ENCODE measurements at places on chromosomes 2 and 18. TPM values are rescaled to one million over a fixed set of nuclear protein-coding genes. Genes with fewer than 3 reads are reported as not detected.

- DNase-seq = no peak
- H3K36me3 ChIP-seq = no peaks in the 10 kb centered on the region
- no peaks in the 10 kb centered on the region for H3K27me3 ChIP-seq
- no peak overlapping the region for H3K4me3 ChIP-seq
These were observed 284.0 kb upstream of the MC4R start for GRCh38 chr18:60656553-60656952.

DNA sequence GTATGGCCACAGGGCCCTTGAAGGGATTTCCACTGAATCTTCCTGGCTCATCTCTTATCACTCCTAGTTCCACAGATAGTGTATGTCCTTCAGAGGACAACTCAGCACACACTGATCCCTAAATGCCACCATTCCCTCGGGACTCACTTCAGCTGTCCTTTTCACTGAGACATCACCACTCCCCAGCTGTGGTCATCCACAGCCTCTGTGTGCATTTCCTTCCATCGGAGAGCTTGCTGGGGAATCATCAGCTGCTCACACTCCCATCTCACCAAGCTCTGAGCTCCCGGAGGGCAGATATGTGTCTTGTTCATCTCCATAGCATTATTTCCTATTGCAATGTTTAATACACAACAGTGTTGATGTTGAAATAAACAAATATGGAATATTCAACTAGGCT is 759.5 kb downstream of the RNF144A start:
- H3K4me3 ChIP-seq = no peak overlapping the region
- H3K36me3 ChIP-seq = no peaks in the 10 kb centered on the region
- H3K27ac ChIP-seq = no peak overlapping the region
- no peaks in the 10 kb centered on the region for H3K4me1 ChIP-seq
- no peaks in the 10 kb centered on the region for H3K27me3 ChIP-seq
- no peak for DNase-seq

DNA sequence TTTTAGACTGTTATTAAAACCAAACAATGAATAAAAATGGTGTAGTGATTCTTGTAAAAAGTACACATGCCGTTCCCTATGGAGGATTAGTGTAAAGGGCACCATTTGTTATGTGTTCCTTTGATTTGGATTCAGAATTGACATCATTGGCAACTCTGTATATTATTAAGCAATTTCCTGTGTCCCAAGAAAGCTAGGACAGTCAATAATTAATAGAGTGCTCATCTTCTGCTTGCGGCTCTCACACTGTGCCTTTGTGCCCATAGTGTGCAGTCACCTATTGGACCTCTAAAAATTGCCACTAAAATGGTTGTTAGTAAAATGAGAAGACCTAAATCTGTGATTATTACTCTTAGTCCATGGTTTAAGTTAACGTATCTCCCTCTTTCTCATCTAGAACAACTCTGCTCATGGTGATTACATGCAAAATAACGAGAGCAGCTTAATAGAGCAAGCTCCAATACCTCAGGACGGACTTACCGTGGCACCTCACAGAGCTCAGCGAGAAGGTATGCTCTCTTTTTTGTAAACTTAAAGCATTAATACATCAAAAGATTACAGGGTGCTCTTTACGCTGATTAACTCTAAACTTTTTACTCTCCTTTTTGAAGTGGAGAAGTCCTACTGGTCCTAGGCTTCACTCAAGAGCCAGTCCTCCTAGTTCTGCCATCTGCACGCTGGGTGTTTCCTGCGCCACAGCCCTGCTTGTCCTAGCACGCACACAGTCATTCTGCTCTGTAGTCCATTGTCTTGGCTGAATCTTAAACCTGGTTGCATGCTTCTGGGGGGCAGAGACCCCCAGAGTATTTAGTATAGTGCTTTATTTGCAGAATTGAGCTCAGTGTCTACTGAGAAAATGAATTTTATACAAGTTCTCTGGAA is 16.7 kb downstream of the ZCCHC2 start:
- peaks cover 45% of the 10 kb centered on the region for H3K36me3 ChIP-seq
- H3K4me3 ChIP-seq = no peak overlapping the region
- peaks cover 25% of the 10 kb centered on the region for H3K4me1 ChIP-seq
- DNase-seq = no peak
- H3K27me3 ChIP-seq = no peaks in the 10 kb centered on the region

DSG3 gene
- total RNA-seq = 1.8 TPM

RNF152 gene
- total RNA-seq = 1.0 TPM

CDK15 gene
- not detected for total RNA-seq

GRCh38 chr2:29561181-29561580 is 360.2 kb downstream of the ALK start:
- H3K4me1 ChIP-seq = no peaks in the 10 kb centered on the region
- H3K36me3 ChIP-seq = no peaks in the 10 kb centered on the region
- no peak overlapping the region for H3K4me3 ChIP-seq
- no peak for DNase-seq
- peaks cover 89% of the 10 kb centered on the region for H3K27me3 ChIP-seq

TXNDC2 gene
- total RNA-seq = not detected

COL4A3 gene
- 17.6 TPM for total RNA-seq

GRCh38 chr2:230893338-230893737 is 28.6 kb downstream of the ITM2C start:
- peaks cover 85% of the 10 kb centered on the region for H3K27me3 ChIP-seq
- H3K4me3 ChIP-seq = no peak overlapping the region
- no peaks in the 10 kb centered on the region for H3K36me3 ChIP-seq
- no peak for DNase-seq
- H3K27ac ChIP-seq = no peak overlapping the region

TTN gene
- 0.07 TPM for total RNA-seq

DNA sequence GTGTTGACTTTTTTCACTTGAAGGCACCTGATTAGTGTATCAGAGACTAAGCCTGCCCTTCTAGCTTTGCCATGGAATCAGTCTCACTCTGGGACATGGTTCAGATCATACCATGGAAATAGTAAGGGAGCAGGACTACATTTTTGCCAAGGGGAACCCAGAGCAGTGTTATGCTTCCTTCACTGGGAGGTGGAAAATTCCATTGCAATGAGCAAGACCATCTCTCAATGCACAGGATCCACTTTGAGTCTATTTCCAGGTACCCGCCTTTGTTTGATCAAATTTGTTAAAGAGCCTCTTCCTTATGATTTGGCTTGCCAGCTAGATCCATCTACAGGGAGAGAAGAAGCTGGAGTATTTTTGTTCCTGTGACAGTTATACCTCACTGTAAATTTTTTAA is 395.8 kb downstream of the MTX2 start:
- H3K27me3 ChIP-seq = no peaks in the 10 kb centered on the region
- H3K4me3 ChIP-seq = no peak overlapping the region
- H3K27ac ChIP-seq = no peak overlapping the region
- no peak for DNase-seq
- H3K36me3 ChIP-seq = no peaks in the 10 kb centered on the region

GRCh38 chr18:73785300-73785699 is 362.3 kb downstream of the FBXO15 start:
- H3K27ac ChIP-seq = no peak overlapping the region
- no peaks in the 10 kb centered on the region for H3K36me3 ChIP-seq
- no peaks in the 10 kb centered on the region for H3K4me1 ChIP-seq
- no peak for DNase-seq
- H3K27me3 ChIP-seq = no peaks in the 10 kb centered on the region

IL1R2 gene
- 0.34 TPM for total RNA-seq

STEAP3 gene
- 28.3 TPM for total RNA-seq

GRCh38 chr2:177161741-177162460 is 50.7 kb upstream of the HNRNPA3 start:
- DNase-seq = peak; percentile 38
- H3K27me3 ChIP-seq = no peaks in the 10 kb centered on the region
- H3K27ac ChIP-seq = peak overlapping the region; percentile 43

TFCP2L1 gene
- 21.1 TPM for total RNA-seq

RBMS1 gene
- total RNA-seq = 57.9 TPM

CCDC74A gene
- 2.0 TPM for total RNA-seq

RAB6C gene
- not detected for total RNA-seq

CFAP210 gene
- total RNA-seq = not detected

DNA sequence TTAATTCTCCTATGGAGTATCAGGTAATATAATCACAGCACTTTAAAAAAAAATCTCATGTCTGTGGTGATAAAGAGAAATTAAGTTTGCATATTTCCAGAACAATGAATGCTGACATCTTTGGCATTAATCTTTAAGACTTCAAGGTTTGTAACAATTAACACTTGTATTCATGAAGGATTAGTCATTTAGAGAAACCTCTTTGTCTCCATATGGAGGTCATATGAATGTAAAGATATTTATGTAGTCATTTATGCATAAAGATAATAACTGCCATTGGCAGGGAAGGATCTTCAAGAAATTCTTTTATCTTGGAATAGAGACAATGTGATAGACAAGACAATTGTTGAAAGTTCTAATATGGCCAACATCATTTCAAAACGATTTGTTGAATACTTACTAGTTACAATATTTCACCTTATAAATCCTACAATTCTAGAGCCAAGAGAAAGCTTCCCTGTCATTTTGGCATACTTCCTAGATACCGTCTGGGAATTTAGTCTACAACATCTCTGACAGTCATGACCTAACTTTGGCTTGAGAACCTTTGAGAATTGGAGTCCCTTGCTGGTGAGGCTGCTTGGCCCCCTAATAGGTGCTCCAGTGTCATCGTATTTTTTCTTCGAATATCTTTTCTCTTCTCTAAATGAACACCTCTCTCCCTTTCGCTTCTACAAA is 33.6 kb downstream of the RASGRP3 start:
- no peak overlapping the region for H3K27ac ChIP-seq
- no peaks in the 10 kb centered on the region for H3K36me3 ChIP-seq
- no peak for DNase-seq
- H3K4me3 ChIP-seq = no peak overlapping the region
- H3K27me3 ChIP-seq = no peaks in the 10 kb centered on the region

GRCh38 chr2:173286153-173286809 is 68.4 kb upstream of the CDCA7 start:
- H3K36me3 ChIP-seq = no peaks in the 10 kb centered on the region
- no peak overlapping the region for H3K27ac ChIP-seq
- DNase-seq = peak; percentile 16
- H3K4me1 ChIP-seq = no peaks in the 10 kb centered on the region

MSTN gene
- total RNA-seq = 0.24 TPM

GRCh38 chr2:201960305-201960704 is 73.3 kb upstream of the FZD7 start:
- H3K4me3 ChIP-seq = no peak overlapping the region
- H3K27ac ChIP-seq = no peak overlapping the region
- no peak for DNase-seq
- H3K36me3 ChIP-seq = no peaks in the 10 kb centered on the region

GRCh38 chr2:240291337-240292034 is 144.0 kb upstream of the GPC1 start:
- no peak overlapping the region for H3K27ac ChIP-seq
- no peak for DNase-seq
- peaks cover 87% of the 10 kb centered on the region for H3K27me3 ChIP-seq
- H3K4me3 ChIP-seq = no peak overlapping the region

LYG2 gene
- not detected for total RNA-seq
